Fibroblast of skin of scalp (primary cell): ENCODE measurements at places on chromosomes 16 and 17.

DNA sequence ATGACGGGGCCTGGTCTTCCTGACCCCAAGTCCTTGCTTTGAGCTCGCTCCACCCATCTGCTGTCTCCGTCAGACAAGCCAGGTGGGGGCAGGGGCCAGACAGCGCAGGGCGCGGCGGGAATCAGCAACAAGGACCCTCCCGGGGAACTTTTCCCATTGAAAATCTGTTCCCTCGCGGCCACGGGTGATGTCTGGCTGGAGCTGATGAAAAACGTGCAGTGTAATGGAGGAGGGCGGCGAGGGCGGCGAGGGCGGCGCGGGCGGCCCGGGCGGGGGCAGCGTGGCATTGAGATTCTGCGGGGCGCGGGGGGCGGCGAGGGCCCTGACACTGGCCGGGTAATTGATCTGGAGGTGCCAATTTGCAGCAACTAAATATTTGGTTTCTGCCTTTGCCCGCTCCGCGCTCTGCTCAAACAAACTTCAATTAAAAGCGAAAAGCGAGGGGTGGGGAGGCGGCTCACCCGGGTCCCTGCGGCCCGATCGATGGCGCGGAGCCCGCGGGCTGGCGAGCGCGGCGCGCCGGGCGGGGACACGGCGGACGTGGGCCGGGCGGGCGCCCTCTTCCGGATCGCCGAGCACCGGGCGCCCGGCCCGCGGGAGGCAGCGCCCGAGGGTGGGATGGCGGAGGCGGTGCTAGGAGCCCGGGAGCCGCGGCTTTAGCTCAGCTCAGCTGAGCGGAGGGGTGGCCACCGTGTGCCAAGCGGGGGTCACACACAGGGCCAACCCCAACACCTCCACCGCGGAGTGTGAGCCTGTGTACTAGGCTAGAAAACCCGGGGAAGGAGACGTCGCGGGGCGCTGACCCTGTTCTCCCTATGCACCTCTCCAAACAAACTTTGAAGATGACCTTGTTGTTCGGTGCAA, 32.4 kb downstream of the DCAKD start:
- peak; percentile 66 for DNase-seq

DNA sequence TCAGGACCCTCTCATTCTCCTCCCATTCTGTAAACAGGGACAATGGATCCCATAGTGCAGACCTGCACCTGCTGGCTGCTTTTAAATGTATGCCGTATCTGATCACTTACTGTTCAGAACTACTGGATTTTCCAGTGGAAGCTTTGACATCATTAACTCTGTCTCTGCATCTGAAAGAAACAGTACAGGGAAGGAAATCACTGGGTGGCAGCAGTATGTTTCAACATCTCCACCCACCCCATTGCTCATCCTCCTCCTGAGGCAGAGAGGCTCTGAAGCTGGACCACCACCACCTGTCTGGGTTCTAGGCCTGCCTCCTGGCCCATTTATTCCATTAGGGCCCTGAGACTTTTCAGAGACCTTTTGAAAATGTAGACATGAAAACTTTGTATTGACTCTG, 2.6 kb downstream of the CCL15 start:
- DNase-seq, result no peak

GRCh38 chr16:53504665-53505064, 1.7 kb upstream of the AKTIP start:
- DNase-seq, result peak; percentile 37

DNA sequence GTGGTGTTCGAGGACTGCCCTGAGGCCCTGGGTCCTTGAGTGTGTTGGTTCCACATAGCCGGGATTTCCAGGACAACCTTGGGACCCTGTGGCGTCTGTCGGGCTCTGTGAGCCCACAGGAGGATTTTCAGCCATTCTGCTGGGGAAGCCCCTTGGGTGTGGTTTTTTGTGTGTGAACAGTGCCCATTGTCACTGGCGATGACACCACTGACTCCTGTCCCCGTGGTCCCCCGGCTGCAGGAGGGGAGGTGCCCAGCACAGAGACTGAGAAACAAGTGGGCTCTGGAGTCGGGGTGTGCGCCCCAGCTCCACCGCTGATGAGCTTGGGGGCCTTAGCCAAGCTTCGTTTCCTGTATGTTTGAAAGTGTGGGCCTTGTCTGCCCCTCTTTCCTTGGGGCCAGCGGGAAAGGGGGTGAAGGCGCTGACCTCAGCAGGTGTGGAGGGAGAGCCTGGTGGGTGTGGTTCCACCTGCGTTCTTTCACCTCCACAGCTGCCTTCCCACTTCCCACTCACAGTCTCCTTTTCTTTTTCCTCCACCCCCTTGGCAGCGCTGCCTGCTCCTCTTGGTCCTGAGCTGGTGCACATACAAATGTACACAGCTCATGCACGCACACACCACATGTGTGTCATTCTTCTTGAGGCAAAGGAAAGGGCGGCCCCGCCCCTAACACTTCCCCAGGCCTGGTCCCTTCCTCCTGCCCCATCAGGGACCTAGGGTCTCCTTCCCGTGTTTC, 16.1 kb downstream of the MGRN1 start:
- DNase-seq, result no peak

DNA sequence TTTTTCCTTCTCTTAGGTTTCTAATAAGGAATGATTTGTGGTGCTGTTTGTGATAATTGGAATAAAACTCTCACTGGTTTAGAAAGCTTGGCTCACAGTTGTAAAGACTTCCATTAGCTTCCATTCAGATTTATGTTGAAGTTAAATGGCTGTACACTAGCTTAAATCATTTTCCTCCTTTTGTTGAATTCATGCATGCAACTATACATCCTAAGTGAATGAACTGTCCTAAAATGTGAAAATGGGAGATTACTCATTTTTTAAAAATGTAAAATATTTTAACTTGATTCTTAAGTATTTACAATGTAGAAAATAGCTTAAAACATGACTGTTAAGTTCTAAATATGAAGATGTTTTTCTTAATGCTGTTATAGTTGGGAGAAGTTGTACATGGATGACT, 15.2 kb downstream of the PRKCA start:
- peak; percentile 72 for DNase-seq
